Frontal cortex (tissue), 4 donors: ENCODE measurements at places on chromosomes 1 and 21. TPM values are rescaled to one million over a fixed set of nuclear protein-coding genes. Genes with fewer than 3 reads are reported as not detected.

The FCMR gene
- total RNA-seq: under 0.01 TPM

The FCER1G gene
- total RNA-seq: 2.0 TPM

GRCh38 chr1:32503153-32503552 lies 36.1 kb upstream of the ZBTB8A start:
- DNase-seq: no peak

- DNase-seq: no peak
Measured at GRCh38 chr1:242784807-242785206, 260.3 kb upstream of the PLD5 start.

GRCh38 chr1:206792939-206793607 lies 20.8 kb upstream of the IL10 start:
- DNase-seq: no peak

DNA sequence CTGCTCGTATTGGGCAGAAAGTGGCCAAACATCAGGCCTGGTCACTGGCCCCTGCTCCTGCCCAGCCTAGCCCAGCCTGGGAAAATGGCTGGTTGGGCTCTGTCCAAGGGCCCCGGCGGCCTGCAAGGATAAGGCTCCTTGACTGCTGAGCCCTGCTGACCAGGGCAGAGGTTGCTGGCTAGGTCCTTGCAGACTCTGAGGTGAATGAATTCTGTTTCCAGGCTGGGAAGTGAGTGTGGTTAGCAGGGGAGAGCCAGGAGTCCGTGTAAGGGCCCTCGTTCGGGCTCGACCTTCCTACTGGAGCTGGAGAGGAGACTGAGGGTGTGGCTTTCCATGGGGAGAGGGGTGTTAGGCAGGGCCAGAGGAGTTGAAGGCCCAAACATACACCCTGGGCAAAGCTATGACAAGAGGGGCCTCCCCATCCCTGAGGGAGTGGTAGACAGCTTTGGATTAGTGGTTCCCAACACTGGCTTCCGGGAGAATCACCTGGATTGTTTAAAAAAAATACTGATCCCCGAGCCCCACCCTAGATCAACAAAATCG lies 20.6 kb downstream of the CSF1 start:
- peak; percentile 54 for DNase-seq

DNA sequence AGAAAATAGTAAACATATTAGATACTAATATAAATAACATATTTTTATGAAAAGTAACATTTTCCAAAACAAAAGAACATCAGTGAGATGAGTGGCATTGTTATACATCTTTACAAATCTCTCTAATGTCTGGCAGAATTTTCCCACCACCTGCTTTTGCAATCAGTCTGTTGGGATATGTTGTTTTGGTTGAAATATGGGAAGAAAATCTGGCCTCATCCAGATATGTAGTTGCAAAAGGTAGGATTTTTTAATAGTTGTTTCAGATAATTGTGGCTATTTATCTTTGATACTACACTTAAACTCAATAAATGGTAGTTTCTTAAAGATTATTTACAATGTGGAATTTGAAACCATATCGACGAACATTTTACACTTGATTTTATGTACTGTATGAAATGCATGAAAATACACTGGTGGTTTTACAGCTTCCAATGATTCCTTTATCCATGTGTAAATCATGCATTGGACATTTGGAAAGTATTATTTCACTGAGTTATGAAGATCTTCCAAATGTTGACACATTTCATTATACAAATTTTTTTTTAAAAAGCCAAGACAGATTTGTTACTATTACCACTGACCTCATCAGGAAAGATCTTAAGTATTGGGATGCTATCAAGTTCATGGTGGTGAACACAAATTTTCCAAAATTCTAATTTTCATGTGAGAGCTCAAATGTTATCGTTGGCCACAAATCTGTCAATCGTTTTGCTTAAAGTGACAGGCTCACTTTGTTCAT lies 74.1 kb upstream of the CD34 start:
- DNase-seq: no peak

The RORC gene
- under 0.01 TPM for total RNA-seq

DNA sequence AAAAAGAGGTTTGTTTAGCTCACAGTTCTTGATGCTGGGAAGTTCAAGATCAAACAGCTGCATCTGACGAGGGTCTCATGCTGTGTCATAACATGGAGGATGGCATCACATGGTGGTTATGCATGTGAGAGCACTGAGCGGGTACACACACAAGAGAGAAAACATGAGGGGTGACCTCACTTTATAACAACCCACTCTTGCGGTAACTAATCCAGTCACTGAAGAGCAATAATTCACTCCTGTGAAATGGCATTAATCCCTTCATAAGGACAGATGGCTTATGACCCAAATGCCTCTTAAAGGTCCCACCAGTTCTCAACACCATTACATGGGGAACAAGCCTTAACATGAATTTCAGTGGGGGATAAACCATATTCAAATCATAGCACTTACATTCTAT lies 23.2 kb upstream of the CHIT1 start:
- no peak for DNase-seq

The PTBP2 gene
- 365 TPM for total RNA-seq

DNA sequence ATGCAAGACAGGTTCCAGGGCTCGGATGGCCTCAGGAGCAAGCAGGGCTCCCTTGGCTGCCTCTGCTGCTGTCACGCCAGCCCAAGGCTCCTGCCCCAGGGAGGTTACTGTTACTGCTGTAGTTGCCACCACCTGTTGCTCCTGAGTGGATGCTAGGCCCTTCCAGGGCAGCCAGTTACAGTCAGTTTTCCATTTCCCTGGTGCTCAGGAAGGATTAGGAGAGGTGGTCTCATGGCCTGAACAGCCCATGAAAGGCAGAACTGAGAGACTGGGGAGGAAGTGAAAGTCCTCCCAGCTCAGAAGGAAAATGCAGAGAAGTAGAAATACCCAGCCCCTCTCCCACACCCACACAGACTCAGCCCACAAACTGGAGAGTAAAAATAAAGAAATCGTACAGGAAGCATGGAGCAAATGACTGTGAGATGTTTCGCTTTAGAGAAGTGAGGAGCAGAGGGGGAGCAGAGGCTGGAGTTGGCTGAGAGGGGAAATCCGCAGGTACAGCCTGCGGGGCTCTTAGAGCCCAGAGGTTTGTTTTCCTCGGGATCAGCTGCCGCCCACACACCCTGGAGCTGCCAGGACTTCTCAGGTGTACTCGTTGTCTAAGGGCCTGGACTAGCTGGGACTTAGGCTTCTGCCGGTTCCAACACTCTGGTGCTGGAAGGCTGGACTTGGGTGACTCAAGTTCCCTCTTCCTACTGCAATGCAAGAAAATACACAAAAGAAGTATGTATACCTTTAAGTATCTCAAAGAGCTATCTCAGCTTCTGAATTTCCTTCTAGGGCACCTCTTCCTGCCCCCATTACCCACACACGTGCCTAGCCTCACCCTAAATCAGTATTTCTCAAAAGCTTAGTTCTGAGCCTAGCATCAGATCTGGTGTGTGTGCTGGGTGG lies 2.3 kb downstream of the IL6R start:
- DNase-seq: no peak

- no peak for DNase-seq
Measured at GRCh38 chr1:65681096-65681495, 111.6 kb upstream of the PDE4B start.

DNA sequence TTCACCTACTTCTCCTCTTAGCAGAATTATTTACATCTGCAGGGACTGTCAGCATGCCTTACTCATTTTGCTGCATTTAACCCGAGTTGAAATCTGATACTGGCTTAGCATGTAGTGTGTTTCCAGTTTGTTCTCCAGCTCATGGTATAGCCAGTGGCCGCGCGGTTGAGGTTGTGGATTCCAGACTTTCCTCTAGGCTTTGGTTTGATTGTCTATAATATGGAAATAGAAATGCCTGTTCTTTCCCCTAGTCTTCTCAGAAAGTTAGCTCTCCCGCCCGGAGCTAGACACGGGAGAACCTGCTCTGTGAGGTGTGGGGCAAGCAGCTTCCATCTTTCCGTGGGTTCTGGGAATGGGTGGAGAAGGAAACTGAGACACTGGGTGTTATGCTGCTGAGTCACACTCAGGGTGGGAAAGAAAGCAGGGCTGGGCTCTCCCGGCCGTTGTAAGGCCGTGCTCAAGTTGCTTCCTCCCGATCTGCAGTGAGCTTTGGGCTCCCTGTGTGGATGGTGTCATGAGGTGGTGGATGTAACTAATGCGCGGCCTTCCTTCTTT lies 206.8 kb upstream of the TMEM51 start:
- no peak for DNase-seq

The LYPD8 gene
- total RNA-seq: not detected

The CD247 gene
- total RNA-seq: 1.2 TPM

DNA sequence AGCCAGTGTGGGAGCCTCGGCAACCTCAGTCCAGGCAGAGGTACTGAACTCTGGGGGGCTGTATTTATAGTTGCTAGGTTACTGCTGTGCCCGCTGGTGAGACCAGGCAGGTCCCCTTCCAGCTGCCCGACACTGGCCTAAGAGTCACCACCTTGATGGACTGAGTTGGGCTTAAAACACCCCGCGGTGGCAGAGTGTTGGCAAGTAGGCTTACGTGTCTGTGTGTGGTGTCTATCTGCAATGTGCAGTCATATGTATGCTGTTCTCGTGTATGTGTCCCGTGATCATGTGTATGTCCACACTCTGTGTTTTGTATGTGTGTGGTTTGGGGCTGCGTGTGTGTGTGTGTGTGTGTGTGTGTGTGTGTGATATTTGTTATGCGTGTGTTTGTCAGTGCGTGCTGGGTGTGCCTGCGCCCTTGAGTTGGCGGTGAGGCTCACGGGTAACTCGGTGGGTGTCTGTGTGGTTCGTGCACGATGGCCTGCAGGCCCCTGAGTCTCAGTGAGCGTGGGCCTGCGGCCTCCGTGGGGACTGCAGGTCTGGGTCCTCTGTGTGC lies 65.5 kb downstream of the MEF2D start:
- DNase-seq: no peak

The WNT3A gene
- not detected for total RNA-seq

The USH2A gene
- under 0.01 TPM for total RNA-seq

DNA sequence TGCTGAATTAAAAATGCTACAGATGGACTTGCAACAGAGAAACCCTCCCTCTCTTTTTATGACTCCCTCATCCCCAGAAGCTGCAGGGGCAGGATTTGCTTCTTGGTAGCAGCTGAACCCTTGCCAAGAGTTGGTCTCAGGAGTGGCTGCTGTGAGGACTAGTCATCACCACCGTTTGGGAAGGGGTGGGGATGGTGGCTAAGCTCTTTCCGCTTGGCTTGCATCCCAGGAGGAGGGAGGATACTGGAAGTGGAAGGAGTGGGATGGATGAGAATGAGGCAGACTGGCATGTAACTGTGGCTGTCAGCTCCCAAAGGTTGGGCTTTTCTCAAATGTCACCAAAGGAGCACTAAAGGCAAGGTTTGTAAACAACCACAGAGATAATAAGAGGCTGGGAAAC lies 50.8 kb upstream of the COL24A1 start:
- no peak for DNase-seq

The LCE2B gene
- total RNA-seq: not detected

The OPTC gene
- not detected for total RNA-seq
